ENCODE measurements at places on chromosomes 16 and 17.
A peak's percentile ranks its signal among the peaks of the same experiment; 100 is the strongest.

- peak; percentile 61 for DNase-seq
These were observed 9.8 kb upstream of the MED9 start for GRCh38 chr17:17467016-17467415.

DNA sequence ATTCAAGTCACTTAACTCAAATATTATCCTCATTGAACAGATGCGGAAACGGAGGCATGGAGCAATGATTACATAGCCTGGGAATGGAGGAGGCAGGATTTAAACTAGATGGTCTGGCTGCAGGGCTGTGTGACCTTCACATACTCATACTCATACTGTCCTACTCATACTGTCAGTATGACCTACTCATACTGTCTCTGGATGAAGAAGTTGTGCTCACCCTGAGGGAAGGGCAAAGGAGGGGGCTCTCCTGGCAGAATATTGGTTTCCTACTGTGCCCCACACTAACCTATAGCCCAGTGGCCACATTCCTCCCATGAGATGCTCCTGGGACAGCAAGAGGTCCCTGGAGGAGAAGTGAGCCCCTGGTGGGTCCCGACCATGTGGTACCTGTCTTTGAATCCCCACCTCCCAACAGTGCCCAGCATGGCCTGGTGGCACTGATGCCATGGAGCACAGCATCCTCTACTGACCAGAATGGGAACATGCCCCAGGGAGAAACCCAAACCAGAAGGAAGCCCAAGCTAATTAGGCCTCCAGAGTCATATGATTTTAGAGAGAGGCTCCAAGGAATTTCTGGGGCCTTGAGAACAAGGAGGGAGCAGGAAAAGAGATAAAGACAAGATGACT lies 197.3 kb upstream of the SDK2 start:
- no peak for DNase-seq

DNA sequence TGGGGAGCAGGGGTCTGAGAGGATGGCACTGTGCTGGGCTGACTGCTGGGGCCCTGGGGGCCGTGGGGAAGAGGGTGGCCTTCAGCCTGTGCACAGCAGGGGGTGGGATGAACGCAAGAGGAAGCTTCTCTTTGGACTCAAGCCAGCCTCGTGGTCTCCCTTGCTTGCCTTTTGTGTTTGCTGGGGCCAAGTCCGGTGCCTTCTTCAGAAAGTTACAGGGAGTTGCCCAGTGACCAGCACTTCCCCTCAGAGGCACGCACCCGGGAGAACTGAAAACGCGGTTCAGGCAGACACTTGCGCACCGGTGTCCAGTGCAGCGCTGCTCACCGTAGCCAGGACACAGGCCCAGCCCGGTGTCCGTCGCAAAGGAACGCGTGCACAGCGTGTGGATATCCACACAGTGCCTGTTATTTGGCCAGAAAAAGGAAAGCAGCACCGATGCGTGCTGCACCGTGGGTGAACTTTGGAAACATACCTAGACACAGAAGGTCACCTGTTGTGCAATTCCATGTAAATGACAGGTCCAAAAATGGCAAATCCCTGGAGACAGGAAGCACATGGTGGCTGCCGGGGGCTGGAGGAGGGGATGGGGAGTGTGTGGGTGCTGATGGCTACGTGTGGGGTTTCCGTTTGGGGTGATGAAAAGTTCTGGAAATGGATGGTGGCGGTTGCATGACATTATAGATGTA lies 29.4 kb upstream of the NUDT16L1 start:
- DNase-seq: no peak

DNA sequence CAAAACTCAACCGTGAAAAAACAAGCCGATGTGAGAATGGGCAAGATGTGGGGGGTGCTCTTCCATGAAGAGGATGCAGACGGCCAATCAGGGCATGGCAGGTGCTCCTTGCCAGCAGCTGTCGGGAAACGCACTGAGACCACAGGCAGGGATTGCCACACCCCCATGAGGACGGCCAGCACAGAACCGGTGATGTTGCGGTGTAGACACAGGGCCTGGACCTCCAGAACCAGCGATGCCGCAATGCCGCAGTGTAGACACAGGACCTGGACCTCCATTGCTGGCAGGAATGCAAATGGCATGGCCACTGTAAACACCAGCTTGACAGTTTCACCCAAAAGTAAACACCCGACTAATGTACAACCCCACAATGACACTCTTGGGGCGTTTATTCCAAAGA lies 164.9 kb downstream of the BANP start:
- DNase-seq: no peak

DNA sequence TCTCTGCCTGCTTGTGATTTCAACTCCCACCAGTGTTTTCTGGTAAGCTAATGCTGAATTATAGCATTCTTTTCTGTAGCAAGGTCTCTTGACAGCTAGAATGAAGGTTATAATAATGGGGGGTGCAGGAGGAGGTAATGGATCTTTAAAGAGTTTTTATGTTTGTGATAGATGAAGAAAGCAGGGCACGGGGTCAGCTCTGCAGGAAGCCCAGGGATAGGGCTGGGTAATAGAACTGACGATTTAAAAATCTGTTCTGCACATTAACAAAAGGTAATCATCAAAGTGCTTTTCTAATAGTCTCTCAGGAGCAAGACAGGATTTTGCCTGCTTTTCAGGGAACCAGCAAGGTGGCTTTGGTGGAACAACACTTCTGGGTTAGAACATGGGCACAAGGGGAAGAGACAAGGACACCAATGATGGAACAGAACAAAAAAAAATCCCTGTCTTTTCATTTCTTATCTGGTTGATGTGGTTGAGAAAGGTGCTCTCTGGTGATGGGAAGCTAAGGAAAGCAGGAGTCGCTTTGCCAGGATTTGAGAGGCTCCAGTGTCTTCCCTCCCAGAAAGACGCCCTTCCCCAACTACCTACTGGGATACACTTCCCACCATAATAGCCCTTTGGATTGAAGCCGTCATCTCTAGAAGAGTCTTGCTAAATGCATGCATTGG lies 263.1 kb downstream of the PHKB start:
- DNase-seq: no peak

GRCh38 chr17:61504697-61505096 lies 52.5 kb downstream of the TBX4 start:
- DNase-seq: no peak

- DNase-seq: no peak
These were observed 31.4 kb downstream of the GPRC5B start for GRCh38 chr16:19853132-19853741.

Data from cerebellum (tissue), 4 donors.